Stimulated activated CD4-positive, alpha-beta T cell treated with anti-CD3 and anti-CD28 coated beads, Interleukin-4, amount 100 ng/mL, for 1 hour (primary cell): ENCODE measurements at places on chromosomes 2 and 18.

DNA sequence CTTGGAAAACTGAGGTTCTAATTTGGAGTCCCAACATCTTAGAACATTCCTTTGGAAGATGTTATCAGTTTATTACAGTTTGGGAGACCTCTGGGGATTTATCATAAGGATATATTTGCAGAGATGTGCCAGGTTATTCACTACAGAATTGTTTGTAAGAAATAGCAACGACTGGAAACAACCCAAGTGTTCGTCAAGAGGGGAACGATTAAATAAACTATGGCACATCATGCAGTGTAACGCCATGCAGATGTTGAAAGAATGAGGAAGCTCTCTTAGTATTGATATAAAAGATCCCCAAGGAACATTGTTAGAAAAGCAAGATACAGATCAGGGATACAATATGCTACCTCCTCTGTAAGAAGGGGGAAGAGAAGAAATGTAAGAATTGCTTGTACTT, 210.6 kb downstream of the TMEM247 start:
- no peak for DNase-seq

DNA sequence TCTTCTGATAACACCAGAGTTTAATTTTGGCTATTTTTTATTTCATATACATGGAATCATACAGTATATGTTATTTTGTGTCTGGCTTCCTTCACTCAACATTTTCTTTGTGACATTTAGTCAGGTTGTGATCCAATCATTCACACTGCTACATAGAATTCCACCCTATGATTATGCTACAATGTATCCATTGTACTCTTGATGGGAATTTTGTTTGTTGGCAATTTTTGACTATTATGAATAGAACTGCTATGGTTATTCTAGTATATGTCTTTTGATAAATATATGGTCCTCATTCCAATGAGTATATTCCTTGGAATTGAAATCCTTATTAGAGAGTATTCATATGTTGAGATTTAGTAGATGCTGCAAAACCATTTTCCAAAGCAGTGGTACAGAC, 936.4 kb upstream of the CHAC2 start:
- DNase-seq = no peak

DNA sequence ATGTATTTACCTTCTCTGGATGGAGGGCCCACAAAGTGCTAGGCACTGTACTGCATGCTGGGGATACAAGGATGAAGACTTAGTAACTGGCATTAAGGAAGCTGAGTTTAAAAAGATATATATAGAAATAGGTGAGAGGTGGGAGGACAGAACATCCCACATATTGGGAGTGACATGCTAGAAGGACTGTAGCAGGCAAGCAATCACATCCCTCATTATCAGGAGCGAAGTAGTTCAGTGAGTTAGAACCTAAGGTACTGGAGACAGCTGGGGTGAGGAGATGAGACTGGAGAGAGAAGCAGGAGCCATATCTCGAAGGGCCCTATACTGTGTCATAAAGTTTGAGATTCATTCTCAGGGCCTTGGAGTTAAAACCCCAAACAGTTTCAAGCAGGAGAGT, 10.9 kb upstream of the OSBPL1A start:
- no peak for DNase-seq

DNA sequence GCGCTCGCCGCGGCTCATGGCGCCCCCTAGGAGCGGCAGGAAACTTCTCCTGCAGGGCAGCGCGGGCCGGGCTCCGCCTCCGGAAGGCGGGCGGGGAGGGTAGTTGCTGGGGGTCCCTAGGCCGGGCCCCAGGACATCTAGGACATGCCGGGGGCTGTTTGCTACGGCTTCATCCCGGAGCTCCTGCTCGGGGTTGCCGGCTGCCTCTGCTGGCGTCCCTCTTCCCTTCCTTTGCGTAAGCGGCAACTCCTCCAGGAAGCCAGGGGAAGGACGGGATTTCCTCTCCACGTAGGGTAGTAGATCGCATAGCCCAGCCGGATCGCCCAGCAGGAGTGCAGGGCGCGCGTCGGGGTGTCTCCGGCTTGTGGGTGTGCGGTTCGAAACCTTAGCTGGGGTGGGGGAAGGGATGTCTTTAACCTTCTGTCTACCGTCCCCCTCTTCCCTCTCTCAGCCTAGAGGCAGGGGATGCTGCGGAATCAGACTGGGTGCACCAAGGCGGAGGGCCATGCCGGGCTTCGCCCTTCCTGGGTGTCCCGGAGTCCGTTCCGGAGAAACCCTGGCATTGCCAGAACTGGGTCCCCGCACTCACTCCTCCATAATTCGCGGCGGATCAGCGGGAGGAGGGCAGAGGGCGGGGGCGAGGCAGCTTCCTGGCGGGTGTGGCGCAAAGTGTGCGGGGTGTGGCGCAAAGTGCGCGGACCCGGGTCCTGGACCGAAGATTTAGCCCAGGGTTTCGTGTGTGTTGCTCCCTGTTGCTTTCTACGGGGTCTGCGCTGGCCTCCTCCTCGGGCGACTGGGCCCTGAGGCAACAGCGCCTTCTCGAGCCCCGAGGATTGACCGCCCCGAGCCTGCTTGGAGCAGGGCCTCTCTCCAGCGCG, 12.2 kb upstream of the SKOR2 start:
- DNase-seq = no peak

GRCh38 chr2:55014962-55015939, 35.0 kb downstream of the RTN4 start:
- peak; percentile 8 for DNase-seq
